ENCODE measurements at places on chromosomes 11 and 22. TPM values are rescaled to one million over a fixed set of nuclear protein-coding genes. Genes with fewer than 3 reads are reported as not detected.
A peak's percentile ranks its signal among the peaks of the same experiment; 100 is the strongest.

OVCH2 gene
- total RNA-seq = 0.64 TPM

DNA sequence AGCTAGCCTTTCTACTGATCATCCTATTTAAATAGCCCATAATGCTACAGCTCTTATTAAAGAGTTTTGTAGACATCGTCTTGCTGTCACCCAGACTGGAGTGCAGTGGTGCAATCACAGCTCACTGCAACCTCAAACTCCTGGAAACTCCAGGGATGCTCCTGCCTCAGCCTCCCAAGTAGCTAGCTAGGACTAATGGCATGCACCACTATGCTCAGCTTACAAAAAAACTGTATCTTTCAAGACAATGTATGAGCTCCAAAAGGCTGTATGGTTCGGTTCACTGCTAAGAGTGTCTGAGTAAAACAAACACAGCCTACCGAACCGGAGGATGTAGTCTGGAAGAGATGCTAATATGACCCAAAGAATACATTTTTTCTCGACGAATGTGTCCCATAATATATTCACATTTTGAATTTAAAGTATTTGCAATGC, 2.6 kb downstream of the TAF1D start:
- no peak for DNase-seq

GRCh38 chr11:63639199-63639832, 25.1 kb upstream of the PLAAT3 start:
- DNase-seq = peak; percentile 52

DNA sequence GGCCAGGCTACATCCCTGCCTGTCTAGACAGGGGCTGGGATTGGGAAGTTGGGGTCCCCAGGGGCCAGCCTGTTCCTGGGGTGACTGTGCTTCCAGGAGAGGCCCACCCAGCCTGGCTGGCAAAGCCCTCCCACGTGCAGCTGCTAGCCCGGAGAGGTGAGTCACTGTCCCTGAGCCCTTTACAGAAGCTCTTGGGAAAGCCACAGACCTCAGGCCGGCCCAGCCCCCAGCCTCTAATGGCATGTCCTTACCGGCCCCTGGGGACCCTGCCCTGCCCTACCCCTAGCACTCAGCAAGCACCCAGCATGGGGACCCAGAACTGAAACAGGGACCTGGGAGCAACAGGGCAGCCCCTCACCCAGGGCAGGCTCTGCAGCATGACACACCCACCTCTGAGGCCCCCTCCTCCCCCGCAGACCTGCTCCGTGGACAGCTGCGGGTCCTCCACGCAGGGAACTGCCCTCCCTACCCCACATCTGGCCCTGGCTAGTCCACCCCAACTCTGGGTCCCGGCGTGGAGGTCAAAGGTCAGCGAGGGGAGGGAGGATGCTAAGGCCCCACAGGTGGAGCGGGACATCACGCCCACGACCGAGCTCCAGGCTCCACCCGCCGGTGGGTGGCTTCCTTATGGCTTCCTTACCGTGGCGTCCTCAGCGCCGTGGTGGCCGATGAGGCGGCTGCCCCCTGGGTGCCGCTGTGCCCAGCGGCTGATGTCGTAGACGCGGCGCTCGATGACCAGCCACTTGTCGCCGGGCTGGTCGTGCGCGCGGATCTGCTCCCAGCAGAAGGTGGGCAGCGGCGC, 615 bp downstream of the FADS3 start:
- DNase-seq = peak; percentile 80
